ENCODE measurements at places on chromosomes 5 and 9.
A peak's percentile ranks its signal among the peaks of the same experiment; 100 is the strongest.

DNA sequence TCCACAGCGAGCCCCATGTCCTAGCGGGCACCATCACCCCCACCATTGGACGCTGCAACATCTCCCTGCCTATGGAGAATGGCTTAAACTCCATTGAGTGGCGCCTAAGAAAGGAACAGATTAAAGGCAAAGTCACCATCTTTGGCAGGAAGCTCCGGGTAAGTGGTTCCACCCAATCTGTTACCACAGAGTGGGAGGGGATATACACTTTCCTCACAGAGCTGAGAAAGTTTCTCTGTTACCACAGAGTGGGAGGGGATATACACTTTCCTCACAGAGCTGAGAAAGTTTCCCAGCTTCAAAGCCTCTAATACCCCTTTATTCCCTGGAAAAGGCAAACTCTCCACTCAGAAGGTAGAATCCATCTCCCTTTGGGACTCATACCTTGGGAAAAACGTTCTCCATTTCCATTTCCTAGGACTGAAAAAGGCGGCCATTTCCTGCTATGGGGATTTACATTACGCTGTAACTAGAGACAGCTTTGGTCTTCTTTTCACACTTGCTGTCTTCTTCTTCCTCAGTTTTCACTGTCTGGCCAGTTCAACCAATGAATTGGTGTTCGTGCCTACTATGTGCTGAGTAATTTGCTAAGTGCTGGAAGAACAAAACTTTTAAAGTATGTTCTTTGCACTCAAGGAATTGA is 63.4 kb upstream of the WWC1 start:
- H3K27ac ChIP-seq: peak overlapping the region; percentile 11
- peaks cover 11% of the 10 kb centered on the region for H3K27me3 ChIP-seq
- DNase-seq: no peak
- peaks cover 10% of the 10 kb centered on the region for H3K4me1 ChIP-seq
- H3K4me3 ChIP-seq: peak overlapping the region; percentile 5
- H3K36me3 ChIP-seq: no peaks in the 10 kb centered on the region

DNA sequence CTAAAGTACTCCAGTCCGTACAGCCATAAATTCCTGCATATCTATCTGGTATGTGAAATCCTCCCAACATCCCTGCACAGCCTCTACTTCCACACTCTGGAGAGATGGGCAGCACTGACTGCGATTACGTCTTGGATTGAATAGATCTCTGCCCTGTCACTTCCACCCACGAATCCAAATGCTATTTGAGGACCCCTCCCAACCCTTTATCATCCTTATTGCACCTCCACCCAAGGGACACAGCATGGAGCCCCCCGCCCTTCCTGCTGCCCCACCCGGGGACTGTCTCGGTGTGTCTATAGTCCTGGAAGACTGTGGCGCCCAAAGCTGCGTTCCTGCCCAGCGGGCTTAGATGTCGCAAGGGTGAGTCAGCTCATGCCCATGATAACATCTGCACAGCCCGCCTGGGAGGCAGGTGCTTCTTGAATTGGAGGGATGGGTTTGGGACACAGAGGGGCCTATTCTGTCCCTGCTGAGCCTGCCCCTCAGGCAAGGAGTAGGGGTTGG is 105.7 kb upstream of the HAND1 start:
- H3K27me3 ChIP-seq: peaks cover 39% of the 10 kb centered on the region
- H3K4me3 ChIP-seq: no peak overlapping the region
- DNase-seq: no peak
- no peaks in the 10 kb centered on the region for H3K4me1 ChIP-seq
- H3K36me3 ChIP-seq: no peaks in the 10 kb centered on the region

- no peaks in the 10 kb centered on the region for H3K4me1 ChIP-seq
- no peak for DNase-seq
- H3K36me3 ChIP-seq: no peaks in the 10 kb centered on the region
- no peak overlapping the region for H3K27ac ChIP-seq
Observed at GRCh38 chr5:9430306-9430705, 115.6 kb downstream of the SEMA5A start.

GRCh38 chr5:133664422-133664821 is 52.1 kb upstream of the FSTL4 start:
- no peaks in the 10 kb centered on the region for H3K4me1 ChIP-seq
- no peak overlapping the region for H3K4me3 ChIP-seq
- peaks cover 48% of the 10 kb centered on the region for H3K27me3 ChIP-seq
- no peak overlapping the region for H3K27ac ChIP-seq

- no peak overlapping the region for H3K4me3 ChIP-seq
- no peaks in the 10 kb centered on the region for H3K4me1 ChIP-seq
Observed at GRCh38 chr5:376799-377325, 55.3 kb downstream of the AHRR start.

GRCh38 chr9:75602060-75602459 is 288.4 kb upstream of the PCSK5 start:
- no peak for DNase-seq
- H3K36me3 ChIP-seq: no peaks in the 10 kb centered on the region
- no peak overlapping the region for H3K27ac ChIP-seq
- no peak overlapping the region for H3K4me3 ChIP-seq

- H3K27ac ChIP-seq: peak overlapping the region; percentile 36
- no peak overlapping the region for H3K4me3 ChIP-seq
- peaks cover 40% of the 10 kb centered on the region for H3K36me3 ChIP-seq
- no peaks in the 10 kb centered on the region for H3K27me3 ChIP-seq
- DNase-seq: no peak
Observed at GRCh38 chr9:133106511-133107244, 14.4 kb downstream of the RALGDS start.

GRCh38 chr9:922171-922570 is 54.3 kb upstream of the DMRT3 start:
- DNase-seq: no peak
- no peak overlapping the region for H3K27ac ChIP-seq
- no peaks in the 10 kb centered on the region for H3K36me3 ChIP-seq
- H3K4me1 ChIP-seq: no peaks in the 10 kb centered on the region
- peaks cover 15% of the 10 kb centered on the region for H3K27me3 ChIP-seq
- no peak overlapping the region for H3K4me3 ChIP-seq

GRCh38 chr9:73434826-73435225 is 283.2 kb downstream of the ANXA1 start:
- no peak overlapping the region for H3K27ac ChIP-seq
- no peaks in the 10 kb centered on the region for H3K36me3 ChIP-seq
- H3K4me1 ChIP-seq: no peaks in the 10 kb centered on the region
- DNase-seq: no peak
- H3K27me3 ChIP-seq: no peaks in the 10 kb centered on the region
- H3K4me3 ChIP-seq: no peak overlapping the region

- H3K27me3 ChIP-seq: no peaks in the 10 kb centered on the region
- no peak for DNase-seq
- no peak overlapping the region for H3K4me3 ChIP-seq
- H3K36me3 ChIP-seq: no peaks in the 10 kb centered on the region
- no peak overlapping the region for H3K27ac ChIP-seq
Observed at GRCh38 chr5:7331131-7331530, 64.8 kb upstream of the ADCY2 start.

DNA sequence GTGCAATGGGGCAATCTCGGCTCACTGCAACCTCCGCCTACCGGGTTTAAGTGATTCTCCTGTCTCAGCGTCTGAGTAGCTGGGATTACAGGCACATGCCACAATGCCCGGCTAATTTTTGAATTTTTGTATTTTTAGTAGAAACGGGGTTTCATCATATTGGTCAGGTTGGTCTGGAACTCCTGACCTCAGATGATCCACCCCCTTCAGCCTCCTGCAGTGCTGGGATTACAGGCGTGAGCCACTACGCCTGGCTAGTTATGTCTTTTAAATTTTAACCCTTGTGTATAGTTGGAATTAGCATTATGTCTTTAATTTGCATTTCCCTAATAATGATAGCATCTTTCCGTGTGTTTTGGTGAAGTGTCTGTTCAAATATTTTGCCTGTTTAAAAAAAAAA is 11.5 kb downstream of the GPBP1 start:
- DNase-seq: no peak
- H3K36me3 ChIP-seq: peaks cover 23% of the 10 kb centered on the region
- peak overlapping the region; percentile 43 for H3K4me3 ChIP-seq
- peaks cover 76% of the 10 kb centered on the region for H3K4me1 ChIP-seq
- H3K27me3 ChIP-seq: no peaks in the 10 kb centered on the region

- H3K27ac ChIP-seq: no peak overlapping the region
- H3K36me3 ChIP-seq: no peaks in the 10 kb centered on the region
- DNase-seq: no peak
- H3K4me1 ChIP-seq: no peaks in the 10 kb centered on the region
Observed at GRCh38 chr5:3351581-3352442, 243.8 kb upstream of the IRX1 start.

DNA sequence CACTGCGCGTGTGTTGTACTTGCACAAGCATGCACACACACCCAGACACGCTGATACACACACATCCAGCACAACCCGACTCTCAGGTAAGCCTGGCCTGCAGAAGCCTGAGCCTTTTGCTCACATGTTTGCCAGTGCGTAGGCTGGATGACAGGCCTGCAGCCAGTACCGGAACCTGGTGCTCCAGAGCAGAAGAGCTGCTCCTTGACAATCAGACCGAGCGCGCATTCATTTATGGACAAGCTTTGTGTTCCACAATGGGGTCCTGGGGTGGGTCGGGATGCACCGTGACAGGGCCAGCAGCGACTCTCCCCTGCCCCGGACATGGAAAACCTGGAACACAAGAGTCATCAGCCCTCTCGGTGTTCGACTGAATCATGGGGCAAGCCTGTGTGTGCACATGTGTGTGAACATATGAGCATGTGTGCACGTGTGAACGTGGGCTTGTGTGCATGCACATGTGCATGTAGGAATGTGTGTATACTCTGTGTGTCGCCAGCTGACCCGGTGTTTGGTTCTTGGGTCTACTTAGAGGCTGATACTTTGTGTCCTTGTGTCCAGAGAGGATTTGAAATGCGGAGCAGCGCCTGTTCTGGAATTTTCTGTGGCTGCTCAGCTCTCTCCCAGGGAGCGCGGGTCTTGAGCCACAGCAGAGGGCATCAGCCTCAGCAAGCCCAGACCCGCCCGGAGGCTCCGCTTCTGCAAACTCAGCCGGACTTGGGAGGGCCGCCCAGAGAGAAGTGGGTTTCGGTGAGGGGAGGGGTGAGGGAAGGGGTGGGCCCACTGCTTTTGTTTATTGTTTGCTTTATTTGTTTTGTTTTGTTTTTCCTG is 32.2 kb downstream of the IRX4 start:
- no peak overlapping the region for H3K4me3 ChIP-seq
- no peaks in the 10 kb centered on the region for H3K36me3 ChIP-seq
- DNase-seq: no peak
- no peak overlapping the region for H3K27ac ChIP-seq

- H3K36me3 ChIP-seq: no peaks in the 10 kb centered on the region
- no peak overlapping the region for H3K27ac ChIP-seq
- peaks cover 15% of the 10 kb centered on the region for H3K27me3 ChIP-seq
Observed at GRCh38 chr5:110018509-110018908, 328.8 kb downstream of the MAN2A1 start.

DNA sequence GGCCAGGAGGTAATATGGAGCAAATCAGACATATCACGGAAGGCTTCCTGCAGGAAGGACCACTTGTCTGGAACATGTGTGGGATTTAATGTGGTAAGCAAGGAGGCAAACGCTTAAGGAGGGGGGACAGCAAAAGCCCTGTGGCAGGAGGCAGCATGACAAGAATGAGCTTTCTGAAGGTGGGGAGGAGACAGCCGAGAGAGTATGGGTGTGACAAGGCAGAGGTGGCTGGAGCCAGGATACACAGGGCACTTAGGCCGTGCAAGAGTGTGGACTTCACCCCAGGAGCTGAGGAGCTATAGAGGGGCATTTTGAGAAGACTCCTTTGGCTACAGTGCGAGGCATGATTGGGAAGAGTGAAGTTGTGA is 14.4 kb upstream of the S1PR3 start:
- no peak overlapping the region for H3K4me3 ChIP-seq
- no peaks in the 10 kb centered on the region for H3K4me1 ChIP-seq
- no peaks in the 10 kb centered on the region for H3K36me3 ChIP-seq
- H3K27ac ChIP-seq: no peak overlapping the region
- H3K27me3 ChIP-seq: peaks cover 14% of the 10 kb centered on the region
- no peak for DNase-seq

DNA sequence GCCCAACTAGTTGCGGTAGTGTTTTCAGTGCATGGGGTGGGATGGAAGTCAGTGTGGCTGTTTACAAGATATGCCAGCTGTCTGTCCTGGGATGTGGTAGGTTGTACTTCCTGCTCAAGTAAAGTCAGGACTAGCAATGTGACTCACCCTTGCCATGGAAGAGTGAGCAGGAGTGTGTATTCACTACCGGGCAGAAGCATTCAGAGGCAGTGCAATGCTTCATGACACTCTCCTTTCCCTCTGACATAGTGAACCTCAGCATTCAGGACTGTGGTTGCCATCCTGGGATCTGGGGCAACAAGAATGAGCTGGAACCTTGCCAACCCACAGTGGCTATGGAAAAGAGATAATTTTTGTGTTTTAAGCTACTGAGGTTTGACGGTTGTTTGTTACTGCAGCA is 68.9 kb downstream of the BOD1 start:
- H3K27ac ChIP-seq: no peak overlapping the region
- DNase-seq: no peak
- H3K4me1 ChIP-seq: no peaks in the 10 kb centered on the region
- H3K4me3 ChIP-seq: no peak overlapping the region
- no peaks in the 10 kb centered on the region for H3K36me3 ChIP-seq

DNA sequence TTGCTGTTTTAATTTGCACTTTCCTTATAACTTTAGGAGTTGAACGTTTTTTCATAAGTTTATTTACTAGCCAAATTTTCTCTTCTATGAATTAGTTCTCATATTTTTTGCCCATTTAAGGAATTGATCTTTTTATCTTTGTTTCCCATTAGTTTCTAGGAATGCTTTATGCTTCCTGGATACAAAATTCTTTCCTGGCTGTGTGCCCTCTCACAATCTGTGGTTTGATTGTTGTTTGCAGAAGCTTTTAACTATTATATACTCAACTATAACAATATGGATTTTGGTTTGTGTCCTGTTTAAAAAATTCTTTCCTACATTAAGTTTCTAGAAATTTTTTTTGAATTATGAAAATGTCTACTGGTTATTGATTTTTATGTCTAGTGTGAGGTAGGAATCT is 206.3 kb downstream of the CSNK1G3 start:
- H3K4me1 ChIP-seq: no peaks in the 10 kb centered on the region
- peaks cover 1% of the 10 kb centered on the region for H3K36me3 ChIP-seq
- H3K27me3 ChIP-seq: no peaks in the 10 kb centered on the region
- H3K4me3 ChIP-seq: no peak overlapping the region
- DNase-seq: no peak

- H3K4me3 ChIP-seq: no peak overlapping the region
- no peaks in the 10 kb centered on the region for H3K27me3 ChIP-seq
- H3K36me3 ChIP-seq: peaks cover 8% of the 10 kb centered on the region
- no peak for DNase-seq
Observed at GRCh38 chr9:122841501-122841900, 13.1 kb upstream of the PDCL start.

DNA sequence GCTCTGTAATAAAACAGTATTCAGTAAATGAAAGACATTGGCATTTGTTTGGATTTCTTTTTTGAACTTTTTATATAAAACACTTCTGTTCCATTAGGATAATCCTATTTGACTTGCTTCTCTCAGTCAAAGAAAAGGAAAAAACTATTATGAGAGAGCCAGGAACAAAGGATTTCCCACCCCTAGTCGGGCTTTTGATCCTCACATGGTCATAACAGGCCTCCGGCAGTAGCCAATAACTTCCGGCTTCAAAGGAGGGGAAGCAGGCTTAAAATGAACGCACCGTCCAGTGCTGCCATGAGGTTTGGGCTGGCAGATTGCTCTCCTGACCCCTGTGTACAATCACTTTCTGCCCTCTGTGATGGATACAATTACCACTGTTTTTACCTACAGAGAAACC is 209.3 kb downstream of the ZNF608 start:
- H3K27ac ChIP-seq: no peak overlapping the region
- DNase-seq: no peak
- H3K36me3 ChIP-seq: no peaks in the 10 kb centered on the region
- H3K4me3 ChIP-seq: no peak overlapping the region
- no peaks in the 10 kb centered on the region for H3K4me1 ChIP-seq

- no peak for DNase-seq
- peaks cover 95% of the 10 kb centered on the region for H3K27me3 ChIP-seq
- no peak overlapping the region for H3K27ac ChIP-seq
- H3K4me3 ChIP-seq: no peak overlapping the region
- peaks cover 15% of the 10 kb centered on the region for H3K4me1 ChIP-seq
Observed at GRCh38 chr5:173319646-173320045, 8.6 kb downstream of the STC2 start.
